Memory B cell (primary cell): ENCODE measurements at places on chromosomes 12 and 14.

DNA sequence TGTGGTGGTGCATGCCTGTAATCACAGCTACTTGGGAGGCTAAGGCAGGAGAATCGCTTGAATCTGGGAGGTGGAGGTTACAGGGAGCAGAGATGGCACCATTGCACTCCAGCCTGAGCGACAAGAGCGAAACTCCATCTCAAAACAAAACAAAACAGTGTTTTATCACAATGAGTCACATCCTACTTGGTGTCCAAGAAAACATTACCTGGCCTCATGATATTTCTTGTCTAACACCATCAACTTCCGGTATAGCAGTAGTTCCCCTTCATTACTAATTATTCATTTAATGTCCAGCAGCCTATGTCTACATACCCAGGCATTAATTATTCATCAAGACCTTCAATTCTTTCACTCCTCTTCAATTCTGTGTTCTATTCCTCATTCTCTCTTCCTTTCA is 115.5 kb downstream of the CCDC59 start:
- DNase-seq: no peak

GRCh38 chr14:101058571-101058970 is 155.0 kb upstream of the RTL1 start:
- no peak for DNase-seq

DNA sequence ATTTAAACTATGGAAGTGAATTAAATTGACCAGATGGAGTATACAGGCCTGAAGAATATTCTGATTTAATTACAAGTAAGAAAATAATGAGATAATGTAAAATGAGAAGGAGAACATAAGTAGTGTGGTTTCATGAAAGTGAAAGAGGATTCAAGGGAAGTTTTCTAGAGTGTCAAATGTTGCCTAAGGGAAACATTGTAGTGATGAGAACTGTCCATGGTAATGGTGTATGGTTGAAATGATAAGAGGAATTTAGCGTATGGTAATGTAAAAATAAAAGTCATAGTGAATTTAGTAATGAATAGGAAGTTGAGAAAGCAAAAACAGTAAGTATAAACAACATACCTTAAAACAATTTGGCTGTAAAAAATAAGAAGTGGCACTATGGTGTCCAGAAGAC is 1954.6 kb upstream of the FLRT2 start:
- no peak for DNase-seq

- DNase-seq: no peak
Measured at GRCh38 chr12:7302266-7302986, 1.4 kb upstream of the ACSM4 start.

DNA sequence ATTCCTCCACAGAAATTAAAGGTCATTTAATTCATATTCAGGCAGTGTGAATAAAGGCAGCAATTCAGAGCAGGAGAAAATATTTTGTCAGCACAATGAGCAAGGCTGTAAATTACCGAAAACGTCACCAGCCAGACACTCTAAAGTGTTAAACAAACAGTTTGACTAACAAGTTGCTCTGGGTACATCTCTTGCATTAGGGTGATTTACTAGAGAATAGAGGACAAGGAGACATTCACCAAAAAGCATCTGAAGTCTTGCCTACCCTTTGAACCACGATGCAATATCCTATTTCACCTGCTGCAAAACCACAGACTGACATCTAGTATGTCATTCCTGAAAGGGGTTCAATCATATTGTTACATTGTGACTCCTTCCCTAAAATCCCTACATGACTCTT is 27.1 kb upstream of the GPHB5 start:
- DNase-seq: no peak

GRCh38 chr14:77562681-77563080 is 53.8 kb downstream of the SPTLC2 start:
- no peak for DNase-seq
